Hindlimb muscle (tissue), 1 donor: ENCODE measurements at places on chromosomes 3 and 15.

DNA sequence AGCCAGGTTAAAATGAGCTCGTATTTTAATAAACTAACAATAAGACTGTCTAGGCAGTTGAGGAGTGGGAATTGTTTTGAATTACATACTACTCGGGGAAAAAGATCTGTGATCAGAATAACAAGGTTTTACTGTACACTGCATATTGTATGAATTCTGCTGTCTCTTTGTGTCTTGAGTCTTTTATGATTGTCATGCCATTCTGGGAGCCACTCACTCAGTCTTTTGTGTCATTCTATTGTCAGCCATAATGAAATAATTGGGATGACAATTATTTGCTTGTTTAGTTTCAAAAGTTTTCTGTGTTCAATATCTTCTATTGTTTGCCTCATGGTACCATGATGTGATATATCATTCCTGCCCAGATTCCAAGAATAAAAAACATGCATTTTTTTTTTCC, 339.6 kb upstream of the TBL1XR1 start:
- no peak for DNase-seq

DNA sequence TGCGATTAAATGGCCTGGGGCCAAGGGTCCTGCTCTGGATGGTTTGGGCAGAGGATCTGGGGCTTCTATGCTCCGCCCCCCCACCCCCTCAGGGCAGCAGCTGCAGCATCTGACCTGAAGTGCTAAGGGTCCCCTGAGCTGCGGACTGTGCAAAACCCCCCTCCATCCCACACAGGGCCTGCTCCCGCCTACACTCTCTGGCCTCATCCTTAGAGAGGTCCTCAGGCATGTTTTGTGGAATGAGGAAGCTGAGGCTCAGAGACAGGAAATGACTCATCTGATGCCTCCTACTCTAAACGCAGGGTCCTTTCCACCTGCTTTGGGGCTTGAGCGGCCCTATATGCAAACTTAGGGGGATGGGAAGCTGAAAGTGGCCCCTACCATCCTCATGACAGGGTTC, 59.5 kb upstream of the CTSH start:
- no peak for DNase-seq

DNA sequence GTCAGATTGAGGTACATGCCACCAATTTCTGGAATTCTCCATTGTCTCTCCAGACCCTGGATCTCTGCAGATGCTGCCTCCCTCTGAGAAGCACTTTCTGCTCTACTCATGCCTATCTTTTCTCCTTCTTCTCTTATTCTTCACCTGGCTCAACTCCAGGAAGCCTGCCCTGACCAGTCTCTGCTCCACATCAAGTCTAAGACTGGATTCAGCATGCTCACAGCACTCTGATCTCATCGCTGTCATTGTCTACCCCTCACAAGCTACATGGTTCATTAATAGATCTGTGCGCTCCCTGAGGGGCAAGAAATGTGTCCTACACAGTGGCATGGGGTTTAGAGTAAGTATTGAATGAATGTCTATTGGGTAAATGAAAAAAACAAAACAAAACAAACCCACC, 38.7 kb downstream of the CCR4 start:
- no peak for DNase-seq

DNA sequence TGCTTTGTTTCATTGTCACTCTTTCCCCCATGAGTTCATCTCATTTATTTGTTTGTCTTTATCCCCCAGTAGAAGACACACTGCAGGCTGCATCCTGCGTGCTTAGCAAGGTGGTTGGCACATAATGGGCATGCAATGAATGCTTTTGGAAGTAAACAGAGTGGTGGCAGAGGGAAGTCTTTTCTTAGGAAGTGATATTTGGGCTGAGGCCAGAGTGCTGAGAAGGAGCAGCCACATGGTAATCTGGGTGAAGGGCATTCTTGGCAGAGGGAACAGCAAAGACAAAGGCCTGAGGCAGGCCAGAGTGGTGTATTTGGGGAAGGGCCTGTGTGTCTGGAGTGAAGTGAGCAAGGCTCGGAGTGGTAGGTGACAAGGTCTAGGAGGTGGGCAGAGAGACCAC, 17.7 kb upstream of the ADAMTS7 start:
- no peak for DNase-seq

GRCh38 chr3:52196977-52197376, 983 bp upstream of the ALAS1 start:
- DNase-seq: no peak

DNA sequence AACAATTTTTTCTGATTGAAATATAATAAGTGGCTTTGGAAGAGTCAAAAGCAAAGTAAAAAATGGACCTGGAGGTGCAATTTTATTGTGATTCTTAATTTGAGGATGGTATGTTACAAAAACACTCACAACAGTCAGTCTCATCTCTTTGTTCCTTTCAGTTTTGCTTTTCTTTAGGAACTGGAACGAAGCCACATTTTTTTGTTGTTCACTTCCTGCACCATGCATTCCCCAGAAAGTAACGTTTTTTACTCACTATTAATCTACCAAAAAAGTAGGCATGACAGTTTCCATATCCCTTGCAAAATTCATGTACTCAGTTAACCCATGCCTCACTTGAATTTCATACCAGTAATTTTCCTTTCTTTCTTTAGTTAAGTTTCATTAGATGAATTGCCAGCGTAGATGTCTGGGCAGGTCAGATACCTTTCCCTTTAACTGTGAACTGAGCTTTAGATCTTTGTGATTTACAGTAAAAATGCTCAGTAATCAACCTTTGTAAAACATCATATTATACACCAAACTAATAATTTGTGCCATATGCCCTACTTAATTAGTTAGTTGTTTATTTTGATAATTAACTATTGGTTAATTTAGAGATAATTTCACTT, 384.3 kb downstream of the ROBO1 start:
- DNase-seq: peak; percentile 15

DNA sequence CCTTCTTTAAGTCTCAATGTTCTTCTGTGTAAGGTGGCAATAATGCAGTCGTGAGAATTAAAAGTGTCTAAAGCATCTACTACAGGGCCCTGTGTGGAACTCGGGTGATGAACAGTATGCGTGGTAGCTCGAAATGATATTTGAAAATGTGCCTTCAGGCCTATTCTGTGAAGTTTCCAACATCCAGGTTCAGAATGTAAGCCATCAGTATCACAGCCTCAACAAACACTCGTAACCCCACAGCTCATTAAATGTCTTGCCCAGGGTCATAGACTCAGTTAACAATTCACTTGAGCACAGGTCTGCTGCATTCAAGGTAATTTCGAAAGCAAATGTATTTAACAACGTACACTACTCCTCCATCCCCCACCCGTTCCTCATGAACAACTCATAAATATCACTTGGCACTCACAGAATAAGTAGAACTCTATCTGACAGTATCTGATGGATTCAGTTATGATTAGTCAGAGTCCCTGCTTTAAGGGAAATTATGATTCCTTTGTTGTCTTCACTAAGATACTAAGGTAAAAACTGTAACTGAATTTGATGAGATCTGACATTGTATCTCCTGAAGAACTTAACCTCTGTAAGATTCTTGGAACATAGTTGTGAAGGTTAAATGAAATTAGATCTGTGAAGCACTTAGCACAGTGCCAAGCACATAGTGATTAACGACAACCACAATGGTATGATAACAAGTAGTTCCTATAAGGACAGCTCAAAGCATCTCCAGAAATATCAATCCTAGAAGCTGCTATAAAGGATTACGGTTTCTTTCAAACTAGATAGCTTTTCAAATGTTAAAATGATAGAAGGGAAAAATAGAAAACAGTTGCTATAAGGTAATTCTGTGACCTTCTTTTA, 642.3 kb downstream of the TBL1XR1 start:
- DNase-seq: no peak

- DNase-seq: no peak
Observed at GRCh38 chr15:22735781-22736180, 50.7 kb upstream of the NIPA1 start.

DNA sequence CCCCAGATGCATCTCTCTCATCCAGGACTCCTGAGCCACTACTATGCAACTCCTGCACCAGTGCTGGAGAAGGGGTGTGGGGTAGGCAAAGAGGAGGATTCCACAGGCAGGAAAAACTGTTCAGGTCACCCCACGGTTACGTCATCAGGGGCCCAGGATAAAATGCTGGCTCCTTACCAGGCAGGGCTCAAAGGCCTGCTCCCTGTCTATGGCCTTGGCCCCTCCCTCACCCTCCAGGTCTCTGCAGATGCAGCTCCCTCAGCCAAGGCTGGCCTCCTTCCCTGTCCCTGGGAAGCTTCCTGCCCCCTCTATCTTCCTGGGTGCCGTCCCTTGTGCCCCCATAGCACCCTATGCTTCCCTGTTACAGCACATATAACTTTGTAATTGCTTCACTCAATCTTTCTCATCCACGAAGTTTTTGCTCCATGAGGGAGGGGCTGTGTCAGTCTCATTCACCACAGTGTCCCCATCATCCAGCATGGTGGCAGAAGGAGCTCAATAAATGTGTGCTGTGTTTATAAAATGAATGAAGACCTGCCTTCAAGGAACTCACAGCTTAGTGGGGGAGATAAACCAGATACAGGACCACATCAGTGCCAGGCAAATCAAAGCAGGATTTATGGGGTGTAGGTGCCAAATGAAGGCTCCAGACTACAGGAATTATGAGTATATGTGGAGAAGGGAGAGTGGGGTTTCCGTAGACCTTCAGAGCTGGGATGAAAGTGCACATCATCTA, 18.6 kb downstream of the KBTBD13 start:
- DNase-seq: no peak

DNA sequence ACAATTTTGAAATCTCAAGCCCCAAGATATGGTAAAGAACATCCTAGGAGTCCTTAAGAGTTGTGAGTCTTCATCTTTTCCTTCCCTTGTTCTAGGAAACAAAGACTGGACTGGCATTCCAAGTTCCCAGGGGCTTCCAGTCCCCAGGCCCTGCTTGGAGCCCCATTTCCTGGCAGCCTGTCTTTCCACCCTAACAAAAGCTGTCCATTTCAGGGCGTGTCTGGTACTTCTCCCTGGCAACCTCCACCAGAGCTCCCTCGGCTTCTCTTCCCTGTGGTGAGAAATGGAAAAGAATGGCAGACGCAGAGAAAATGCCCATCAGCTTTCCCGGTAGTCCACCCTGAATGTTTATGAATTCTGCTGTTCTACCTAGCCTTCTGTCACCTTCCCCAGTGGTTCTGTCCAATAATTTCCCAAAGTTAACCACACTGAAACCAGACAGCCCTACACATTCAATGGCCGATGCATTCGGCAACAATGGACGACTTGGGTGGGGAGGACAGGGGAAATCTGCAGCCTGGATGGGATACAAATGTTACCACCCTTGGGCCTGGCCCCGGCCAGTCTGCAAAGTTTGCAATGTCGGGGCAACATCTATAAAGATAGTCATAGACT, 6.8 kb downstream of the RAB6B start:
- no peak for DNase-seq

DNA sequence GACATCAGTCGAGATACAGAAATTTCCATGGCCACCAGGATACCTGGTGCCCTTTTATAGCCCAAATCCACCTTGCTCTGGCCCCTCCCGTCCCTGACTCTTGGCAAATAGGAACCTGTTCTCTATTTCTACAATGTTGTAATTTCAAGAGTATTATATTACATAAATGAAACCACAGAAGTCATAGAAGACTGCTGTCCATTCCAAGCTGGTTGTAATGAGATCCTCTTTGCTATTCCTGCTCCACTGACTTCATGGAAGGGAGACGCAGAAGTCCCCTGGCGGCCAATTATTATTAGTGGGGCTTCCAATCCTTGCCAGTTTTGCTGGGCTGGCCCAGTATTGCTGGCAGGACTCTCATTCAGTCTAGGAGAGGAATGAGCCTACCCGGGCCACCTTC, 26.6 kb downstream of the DCP1A start:
- DNase-seq: peak; percentile 8

DNA sequence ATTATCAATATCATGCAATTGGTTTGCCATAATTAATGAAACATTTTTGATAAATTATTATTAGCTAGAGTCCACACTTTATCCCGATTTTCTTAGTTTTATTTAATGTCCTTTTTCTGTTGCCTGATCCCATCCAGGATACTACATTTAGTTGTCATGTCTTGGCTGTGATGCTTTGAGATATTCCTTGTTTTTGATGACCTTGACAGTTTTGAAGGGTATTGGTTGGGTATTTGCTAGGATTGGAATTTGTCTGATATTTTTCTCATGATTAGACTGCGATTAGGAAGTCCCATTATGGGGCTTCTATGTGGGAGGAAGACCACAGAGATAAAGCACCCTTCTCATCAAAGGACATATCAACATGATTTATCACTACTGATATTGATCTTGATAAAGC, 43.0 kb downstream of the CGNL1 start:
- DNase-seq: no peak

- DNase-seq: no peak
Observed at GRCh38 chr3:172203522-172204258, 164.3 kb downstream of the FNDC3B start.

DNA sequence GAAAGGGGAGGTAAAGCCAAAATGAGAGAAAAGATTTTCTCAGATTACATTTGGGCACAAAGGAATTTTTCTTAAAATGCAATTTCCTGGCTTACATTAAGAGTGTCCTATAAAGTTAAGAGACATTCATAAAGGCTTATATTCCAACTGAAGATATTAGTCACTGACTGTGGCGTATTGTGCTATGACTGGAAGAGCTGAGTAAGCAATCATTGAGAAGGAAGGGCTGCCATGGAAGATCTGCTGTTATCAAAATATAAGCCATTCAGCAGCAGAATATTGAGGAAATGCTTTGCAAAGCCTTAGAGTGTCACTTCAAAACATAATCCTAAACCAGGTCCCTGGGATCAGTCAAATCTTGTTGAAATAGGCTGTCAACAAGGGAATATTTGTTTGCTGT, 593.9 kb downstream of the TUSC7 start:
- no peak for DNase-seq

DNA sequence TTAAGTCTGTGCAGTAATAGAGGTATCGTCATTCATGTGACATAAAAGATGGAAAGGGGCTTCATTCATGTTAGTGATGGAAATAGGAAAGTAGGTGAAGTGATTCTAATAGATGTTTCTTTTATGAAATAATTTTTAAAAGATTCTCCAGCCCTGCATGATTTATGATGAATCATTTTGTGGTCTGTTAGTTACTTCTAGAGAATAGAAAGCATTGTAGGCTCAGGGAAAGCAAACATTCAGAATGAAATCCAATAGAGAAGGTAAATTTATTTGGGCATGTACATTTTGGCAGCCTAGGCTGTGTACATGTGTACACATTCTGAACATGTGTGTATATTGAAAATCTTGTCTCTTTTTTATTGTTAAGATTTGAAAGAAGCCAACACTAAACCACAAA, 23.1 kb downstream of the PPARG start:
- no peak for DNase-seq

DNA sequence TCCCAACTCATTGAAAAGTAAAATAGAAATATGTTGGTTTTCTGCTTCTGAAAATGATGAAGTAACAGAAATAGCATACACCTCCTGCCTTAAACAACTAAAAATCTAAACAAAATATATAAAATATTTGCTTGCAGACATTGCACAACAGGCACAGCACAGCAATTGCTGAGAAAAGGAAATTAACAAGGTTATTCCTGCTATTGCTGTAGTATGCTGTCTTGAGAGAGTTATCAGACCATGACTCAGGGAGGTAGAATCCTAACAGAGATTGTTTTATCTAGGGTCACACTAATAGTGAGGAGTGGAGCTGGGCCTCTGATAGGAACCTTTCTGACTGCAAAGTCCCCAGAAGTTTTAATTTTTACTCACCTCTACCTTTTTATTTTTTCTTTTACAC, 72.6 kb downstream of the ZBTB20 start:
- DNase-seq: no peak
